ENCODE measurements at places on chromosomes 12 and 14.

GRCh38 chr12:19035536-19035935, 94.0 kb upstream of the PLEKHA5 start:
- DNase-seq, result no peak

DNA sequence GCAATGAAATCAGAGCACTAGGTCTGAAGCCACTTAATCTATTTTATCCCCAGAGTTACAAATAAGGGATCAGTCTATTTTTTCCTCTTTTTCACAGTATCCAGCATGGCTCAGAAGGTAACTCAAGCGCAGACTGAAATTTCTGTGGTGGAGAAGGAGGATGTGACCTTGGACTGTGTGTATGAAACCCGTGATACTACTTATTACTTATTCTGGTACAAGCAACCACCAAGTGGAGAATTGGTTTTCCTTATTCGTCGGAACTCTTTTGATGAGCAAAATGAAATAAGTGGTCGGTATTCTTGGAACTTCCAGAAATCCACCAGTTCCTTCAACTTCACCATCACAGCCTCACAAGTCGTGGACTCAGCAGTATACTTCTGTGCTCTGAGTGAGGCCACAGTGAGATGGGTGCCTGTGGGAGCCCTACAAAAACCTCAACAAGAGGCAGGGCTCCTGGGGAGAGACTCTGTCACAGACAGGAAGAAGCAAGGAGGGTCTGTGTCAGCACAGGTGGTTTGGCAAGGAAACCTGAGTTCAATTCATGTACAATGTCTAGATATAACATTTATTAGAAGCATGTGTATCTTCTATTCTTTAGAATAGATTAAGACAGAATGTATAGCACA, 334.3 kb upstream of the OR4E1 start:
- DNase-seq, result peak; percentile 17

- DNase-seq, result no peak
These were observed 14.0 kb downstream of the KCTD10 start for GRCh38 chr12:109462868-109463692.

DNA sequence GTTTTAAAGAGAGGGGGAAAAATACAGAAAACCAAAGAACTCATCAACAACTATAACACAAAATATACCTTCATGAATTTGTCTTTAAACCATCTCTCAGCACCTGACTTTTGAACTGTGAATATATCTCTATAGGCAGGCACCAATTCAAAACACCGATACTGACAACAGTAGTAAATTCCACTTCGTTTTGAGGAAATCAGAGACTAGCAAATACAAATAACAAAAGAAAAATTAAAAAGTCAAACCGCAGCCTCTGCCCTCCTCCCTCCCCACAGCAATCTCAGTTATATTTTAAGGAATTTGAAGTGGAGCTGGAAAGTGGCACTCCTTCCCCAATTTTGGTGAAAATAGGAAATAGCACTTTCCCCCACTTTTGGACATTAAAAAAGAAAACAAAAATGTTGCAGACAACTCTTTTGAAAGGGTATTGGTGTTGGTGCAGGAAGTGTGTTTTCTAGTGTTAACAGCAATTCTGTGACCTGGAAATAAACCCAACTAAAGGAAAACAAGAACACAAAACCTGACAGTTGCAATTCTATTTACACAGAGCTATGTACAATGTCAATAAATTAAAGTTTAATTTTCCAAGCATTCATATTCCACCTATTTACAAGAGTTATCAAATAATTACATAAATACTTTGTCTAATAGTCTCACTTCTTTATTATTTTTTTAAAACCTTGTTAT, 13.5 kb downstream of the TBX3 start:
- no peak for DNase-seq

DNA sequence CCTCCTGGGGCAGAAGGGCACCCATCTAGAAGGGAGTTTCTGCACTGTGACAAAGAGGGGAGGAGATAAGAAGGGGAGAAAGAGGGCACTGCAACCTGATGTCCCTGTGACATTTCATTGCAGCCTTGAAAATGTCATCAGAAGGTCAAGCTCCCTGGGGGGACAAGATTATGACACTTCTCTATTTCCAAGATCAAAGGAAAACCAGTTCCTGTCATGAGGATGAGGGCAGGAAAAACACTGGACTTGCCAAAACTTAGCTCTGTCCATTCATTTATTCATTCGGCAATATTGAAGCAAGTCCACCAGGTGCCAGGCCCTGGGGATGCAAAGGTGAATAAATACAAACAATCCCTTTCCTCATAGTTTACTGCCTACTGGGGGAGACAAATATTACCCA, 138.4 kb upstream of the CDKN3 start:
- no peak for DNase-seq

- no peak for DNase-seq
These were observed 69.8 kb upstream of the PYGL start for GRCh38 chr14:51014086-51014485.

DNA sequence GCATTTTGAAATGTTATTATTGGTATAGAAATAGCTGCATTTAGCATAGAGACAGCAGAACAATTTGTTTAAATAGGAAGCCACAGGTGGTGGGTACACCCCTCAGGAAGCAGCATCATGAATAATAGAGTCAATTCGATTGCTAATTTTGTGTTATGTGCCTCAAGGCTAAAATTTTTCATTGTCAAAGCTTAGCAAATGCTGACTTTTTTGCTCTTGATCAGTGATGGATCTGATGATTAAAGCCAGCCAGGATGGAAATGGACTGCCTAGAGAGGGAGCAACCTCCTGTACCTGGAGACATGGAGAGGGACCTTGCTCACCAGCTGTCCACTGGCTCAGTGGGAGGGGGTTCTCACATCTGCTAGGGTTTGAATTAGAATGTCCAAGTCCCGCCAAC, 4.5 kb upstream of the KRT8 start:
- DNase-seq, result no peak

DNA sequence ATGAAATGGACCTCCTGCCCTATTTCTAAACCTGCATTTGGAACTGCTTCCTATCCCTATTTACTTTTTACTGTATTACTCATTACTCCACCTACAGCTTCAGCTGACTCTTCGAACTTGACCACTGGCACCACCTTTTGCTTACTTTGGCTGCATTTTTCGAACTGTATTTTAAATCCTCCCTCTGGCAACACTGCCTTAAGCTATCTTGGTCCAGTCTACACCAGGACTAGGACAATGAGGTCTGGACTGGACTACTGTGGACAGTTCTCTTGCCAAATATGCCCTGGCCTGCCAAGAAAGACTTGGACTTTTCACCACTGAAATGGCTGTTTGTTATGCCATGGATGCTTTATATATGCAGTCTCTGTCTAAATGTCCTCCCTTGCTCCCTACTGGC, 328.1 kb downstream of the BTG1 start:
- DNase-seq, result no peak

DNA sequence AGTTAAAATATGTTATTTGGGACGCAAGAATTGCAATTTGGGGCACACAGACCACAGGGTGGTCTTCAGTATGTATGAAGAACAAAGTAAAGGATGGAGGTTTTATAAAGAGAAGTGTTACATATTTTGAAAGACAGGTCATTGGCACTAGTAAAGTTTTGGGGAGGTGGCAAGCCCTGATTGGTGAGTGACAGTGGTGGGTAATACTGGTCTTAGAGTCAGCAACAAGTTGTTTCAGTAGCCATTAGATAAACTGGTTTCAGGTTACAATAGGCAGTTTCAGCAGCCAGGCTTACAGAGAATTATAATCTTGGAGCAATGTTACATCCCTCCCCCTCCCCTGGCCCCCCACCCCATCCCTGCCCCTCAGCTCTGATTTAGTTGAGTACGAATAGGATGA, 17.5 kb downstream of the MARK3 start:
- DNase-seq, result no peak

DNA sequence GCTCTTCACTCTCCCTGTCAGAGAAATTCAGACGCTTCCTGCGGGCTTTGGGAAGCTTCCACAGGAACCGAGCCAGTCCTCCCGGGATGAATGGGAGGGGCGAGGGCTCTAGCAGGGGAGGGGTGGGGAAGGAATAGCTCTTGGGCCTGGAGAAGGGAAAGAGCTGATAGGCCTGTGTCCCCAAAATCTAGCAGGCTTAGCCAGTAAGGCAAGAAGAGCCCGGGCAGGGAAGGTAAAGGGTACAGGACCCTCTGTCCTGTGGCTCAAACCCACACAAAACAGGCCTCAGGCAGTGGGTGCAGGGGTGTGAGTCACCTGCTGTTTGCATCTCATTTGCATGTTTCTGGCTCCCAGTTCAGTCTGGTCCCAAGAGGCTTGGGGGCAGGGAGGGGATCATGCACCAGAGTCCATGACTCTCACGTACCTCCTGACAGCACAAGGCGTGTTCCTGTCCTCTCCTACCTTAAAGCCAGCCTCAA, 8.7 kb upstream of the SMUG1 start:
- DNase-seq, result no peak

DNA sequence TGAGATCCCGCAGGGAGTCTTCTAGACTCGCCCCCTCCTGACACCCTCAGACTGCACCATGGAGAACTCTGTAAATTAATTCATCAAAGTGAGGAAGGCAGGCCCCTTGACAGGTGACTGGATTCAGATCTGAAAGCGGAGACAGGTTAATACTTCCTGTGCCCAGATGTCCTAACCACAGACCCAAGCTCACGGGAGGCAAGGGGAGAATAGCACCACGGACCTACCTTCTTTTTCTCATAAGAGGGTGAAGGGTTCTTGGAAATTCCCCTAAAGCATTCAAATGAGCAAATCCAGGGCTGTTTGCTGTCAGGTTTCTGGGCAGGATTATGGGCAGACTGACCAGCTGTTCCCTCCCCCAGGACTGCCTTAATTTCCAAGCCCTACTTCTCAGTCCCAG, 170.0 kb downstream of the ZFP36L1 start:
- no peak for DNase-seq

- DNase-seq, result no peak
These were observed 780.5 kb downstream of the NRXN3 start for GRCh38 chr14:78950649-78951048.

GRCh38 chr12:124586756-124587155, 19.3 kb upstream of the NCOR2 start:
- DNase-seq, result no peak

- no peak for DNase-seq
These were observed 24.7 kb downstream of the SERPINA3 start for GRCh38 chr14:94636744-94637412.

GRCh38 chr14:74472601-74473000, 20.5 kb downstream of the NPC2 start:
- no peak for DNase-seq

- no peak for DNase-seq
These were observed 1.7 kb upstream of the VASH1 start for GRCh38 chr14:76759589-76759988.

- no peak for DNase-seq
These were observed 5.2 kb downstream of the GPR132 start for GRCh38 chr14:105059925-105060565.

DNA sequence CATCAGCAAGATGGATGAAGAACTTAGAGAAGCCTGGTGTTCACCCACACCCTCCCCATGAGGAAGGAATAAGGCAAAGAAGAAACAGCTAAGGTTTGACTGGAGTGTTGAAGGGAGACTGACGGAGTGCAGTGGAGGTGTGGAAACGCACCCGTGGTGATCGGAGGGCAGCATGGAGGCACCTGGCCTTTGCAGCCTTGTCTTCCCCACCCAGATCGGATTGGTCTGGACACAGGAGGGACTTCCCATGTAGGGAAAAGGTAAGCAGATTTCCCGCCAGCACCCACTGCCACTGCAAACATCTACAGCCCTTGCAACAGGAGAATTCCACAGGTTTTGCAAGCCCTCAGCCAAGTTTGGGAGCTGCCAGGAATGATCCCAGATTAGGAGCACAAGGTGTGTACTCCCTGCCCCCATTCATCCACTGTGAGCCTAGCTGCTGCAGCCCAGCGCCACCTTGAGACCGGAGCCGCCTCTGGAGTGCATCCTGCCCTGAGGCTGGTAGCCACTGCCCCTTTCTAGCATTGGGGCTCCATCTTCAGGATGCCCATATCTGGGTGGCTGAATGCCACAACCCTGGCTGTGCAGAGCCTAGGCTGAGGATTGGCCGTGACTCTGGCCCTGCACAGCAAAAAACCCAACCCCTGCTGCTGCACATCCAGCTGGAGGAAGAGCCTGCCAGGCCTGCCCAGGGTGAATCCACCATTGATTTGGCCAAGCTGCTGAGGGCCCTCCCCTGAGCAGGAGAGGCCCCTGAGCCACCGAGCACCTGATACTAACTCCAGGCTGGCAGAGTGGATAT, 411.1 kb downstream of the TMEM121 start:
- DNase-seq, result no peak

GRCh38 chr12:56990648-56991318, 15.6 kb downstream of the ZBTB39 start:
- DNase-seq, result no peak

DNA sequence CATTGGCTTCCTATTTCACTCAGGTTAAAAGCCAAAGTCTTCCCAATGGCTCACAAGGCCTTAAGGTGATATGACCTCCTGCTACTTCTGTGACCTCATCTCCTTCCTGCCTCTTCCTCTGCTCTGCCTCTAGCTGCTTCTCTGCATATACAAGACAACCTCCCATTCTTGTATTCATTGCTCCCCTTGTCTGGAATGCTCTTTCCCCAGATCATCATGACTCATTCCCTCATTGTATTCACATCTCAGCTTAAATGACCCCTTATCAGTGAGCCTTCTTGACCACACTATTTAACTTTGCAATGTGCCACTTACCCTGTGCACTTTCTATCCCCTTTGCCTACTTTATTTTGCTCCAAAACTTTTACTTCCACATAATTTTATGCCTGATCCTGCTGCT, 90.2 kb downstream of the PPP1R12A start:
- DNase-seq, result no peak

DNA sequence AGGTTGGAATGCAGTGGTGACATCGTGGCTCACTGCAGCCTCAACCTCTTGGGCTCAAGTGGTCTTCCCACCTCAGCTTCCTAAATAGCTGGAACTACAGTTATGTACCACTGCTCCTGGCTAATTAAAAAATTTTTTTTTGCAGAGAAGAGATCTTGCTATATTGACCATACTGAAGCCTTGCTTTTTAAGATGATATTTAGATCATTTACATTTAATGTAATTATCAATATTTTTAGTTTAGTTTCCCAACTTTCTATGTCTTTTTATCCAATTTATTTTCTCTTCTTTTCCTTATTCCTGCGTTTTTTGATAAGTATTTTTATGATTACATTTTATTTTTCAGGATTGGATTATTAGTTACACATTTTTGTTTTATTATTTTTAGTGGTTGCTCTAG, 340.1 kb downstream of the APAF1 start:
- no peak for DNase-seq

DNA sequence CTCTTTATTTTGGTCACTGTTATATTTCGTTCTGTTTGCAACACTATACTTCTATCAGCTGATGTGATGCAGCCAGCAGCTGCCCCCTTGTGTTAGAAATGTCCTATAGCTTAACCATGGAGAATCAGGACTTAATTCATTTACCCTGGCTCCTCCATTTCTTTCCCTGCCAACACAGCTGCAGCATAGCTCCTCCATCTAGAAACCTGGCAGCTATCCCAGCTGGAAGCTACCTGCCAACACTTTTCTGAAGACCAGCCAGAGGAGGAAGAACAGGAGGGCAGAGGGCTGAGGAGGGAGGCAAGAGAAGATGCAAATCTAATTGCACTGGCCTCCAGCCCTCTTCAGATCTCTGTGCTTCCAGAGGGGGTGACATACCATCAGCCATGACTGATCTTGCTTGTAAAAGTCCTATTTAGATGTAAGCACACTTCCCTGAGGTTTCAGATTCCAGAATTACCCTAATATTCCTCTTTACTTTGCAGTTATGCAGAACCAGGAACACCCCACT, 156.8 kb upstream of the TMEM260 start:
- no peak for DNase-seq

GRCh38 chr14:23056956-23057756, at the start of gene CDH24:
Gene CDH24 (minus strand): TSS chr14:23057520. CDS start chr14:23055733, 1,787 bp downstream.
- DNase-seq, result peak; percentile 64

Measured in stimulated activated CD4-positive, alpha-beta T cell treated with anti-CD3 and anti-CD28 coated beads, Interleukin-1b, Interleukin-23, amount 100 ng/mL, for 48 hours (primary cell).